ENCODE measurements at places on chromosomes 16 and 17. TPM values are rescaled to one million over a fixed set of nuclear protein-coding genes. Genes with fewer than 3 reads are reported as not detected.

IFT20 gene
- total RNA-seq, result 29.9 TPM

UNC13D gene
- total RNA-seq, result 0.20 TPM

CCT6B gene
- 0.37 TPM for total RNA-seq

KRTAP2-2 gene
- total RNA-seq, result not detected

TNK1 gene
- not detected for total RNA-seq

NPIPA2 gene
- total RNA-seq, result 0.73 TPM

PDILT gene
- total RNA-seq, result not detected

WIPF2 gene
- 5.5 TPM for total RNA-seq

AGRP gene
- total RNA-seq, result not detected

GAST gene
- not detected for total RNA-seq

RPL23 gene
- total RNA-seq, result 1,729 TPM

MYH3 gene
- total RNA-seq, result 0.37 TPM

NPIPA8 gene
- not detected for total RNA-seq

SLC47A1 gene
- 5.1 TPM for total RNA-seq

CCL7 gene
- 2.2 TPM for total RNA-seq

DRC3 gene
- 0.39 TPM for total RNA-seq
